ENCODE measurements at places on chromosomes 2 and 18.

DNA sequence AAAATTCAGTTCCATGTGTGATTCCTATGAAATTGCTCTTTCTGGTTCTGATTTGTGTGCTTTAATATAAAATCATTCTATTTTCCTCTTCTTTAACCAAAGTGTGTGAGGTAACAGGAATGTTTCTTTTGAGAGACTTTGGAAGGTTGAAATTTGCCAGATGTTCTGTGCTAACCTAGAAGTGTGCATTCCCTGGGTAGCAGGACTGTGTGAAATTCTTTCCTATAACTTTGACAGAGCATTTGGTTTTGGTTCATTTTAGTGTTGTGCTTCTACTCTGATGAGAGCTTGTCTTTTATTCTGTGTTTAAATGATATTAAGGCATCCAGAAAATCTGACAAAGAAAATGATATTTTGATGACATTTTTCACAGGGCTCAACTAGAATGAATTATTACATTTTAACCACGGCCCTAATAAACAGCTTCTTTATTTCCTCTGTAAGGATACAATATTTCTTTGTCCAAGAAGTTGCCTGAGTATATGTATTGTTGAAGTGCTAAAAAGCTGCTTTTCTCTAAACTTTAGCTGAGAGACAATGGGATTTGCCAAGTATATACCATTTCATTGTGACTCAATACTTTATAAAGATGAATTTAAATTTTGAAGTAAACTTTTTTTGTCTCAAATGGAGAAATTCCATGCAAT lies 34.7 kb upstream of the DLX1 start:
- no peak for DNase-seq

GRCh38 chr2:10255189-10256030 lies 47.3 kb upstream of the HPCAL1 start:
- DNase-seq, result no peak

- DNase-seq, result peak; percentile 17
These were observed 209.6 kb downstream of the HDAC4 start for GRCh38 chr2:239190921-239191885.

DNA sequence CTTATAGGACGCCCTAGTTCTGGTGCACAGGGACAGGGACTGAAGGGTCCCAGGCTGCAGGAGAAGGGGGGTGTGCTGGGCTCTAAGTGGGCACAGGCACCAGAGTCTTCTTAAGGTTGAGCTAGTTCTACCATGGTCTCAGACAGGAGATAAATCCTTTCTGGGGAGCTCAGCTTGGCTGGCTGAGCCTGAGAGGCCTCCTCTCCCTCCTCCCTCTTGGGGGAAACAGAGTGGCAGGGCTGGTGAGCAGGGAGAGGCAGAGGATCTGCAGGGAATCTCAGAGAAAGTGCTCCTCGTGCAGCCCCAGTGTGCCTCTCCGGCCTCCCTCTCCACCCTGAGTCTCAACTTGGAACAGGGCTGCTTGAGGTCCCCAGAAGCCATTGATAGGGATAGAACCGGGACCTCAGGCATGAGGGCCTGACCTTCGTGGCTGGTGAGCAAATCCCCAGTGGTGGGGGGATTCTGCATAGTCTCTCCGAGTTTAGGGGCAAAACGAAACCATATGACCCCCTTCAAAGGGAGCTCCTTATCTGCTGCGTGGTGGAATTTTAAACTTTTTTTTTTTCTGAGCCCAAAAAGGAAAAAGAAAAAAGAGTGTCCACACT lies 2.0 kb downstream of the GDF7 start:
- DNase-seq, result no peak

GRCh38 chr2:239328351-239329191 lies 72.2 kb downstream of the HDAC4 start:
- peak; percentile 89 for DNase-seq

- DNase-seq, result no peak
These were observed 142.1 kb downstream of the MYT1L start for GRCh38 chr2:2188941-2189340.

GRCh38 chr2:71419976-71420375 lies 33.4 kb upstream of the DYSF start:
- DNase-seq, result no peak

GRCh38 chr2:181953881-181954537 lies 31.6 kb upstream of the PPP1R1C start:
- DNase-seq, result no peak

- DNase-seq, result no peak
These were observed 359.5 kb upstream of the FAM98A start for GRCh38 chr2:33958591-33958990.

DNA sequence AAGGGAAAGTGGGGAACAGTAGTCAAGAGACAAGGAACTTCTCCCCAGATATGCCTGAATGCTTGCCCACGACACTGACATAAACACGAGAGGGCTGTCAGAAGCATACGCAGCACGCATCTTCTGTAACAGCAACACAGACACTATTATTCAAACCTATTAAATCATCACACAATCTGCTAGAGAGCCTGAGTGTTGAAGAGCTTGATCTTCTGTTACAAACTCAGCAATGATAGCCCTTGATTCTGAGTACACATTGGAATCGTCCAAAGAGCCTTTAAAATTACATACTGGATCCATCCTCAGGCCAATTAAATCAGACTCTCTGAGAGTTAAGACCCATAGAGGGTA lies 111.6 kb downstream of the ZNF521 start:
- no peak for DNase-seq

DNA sequence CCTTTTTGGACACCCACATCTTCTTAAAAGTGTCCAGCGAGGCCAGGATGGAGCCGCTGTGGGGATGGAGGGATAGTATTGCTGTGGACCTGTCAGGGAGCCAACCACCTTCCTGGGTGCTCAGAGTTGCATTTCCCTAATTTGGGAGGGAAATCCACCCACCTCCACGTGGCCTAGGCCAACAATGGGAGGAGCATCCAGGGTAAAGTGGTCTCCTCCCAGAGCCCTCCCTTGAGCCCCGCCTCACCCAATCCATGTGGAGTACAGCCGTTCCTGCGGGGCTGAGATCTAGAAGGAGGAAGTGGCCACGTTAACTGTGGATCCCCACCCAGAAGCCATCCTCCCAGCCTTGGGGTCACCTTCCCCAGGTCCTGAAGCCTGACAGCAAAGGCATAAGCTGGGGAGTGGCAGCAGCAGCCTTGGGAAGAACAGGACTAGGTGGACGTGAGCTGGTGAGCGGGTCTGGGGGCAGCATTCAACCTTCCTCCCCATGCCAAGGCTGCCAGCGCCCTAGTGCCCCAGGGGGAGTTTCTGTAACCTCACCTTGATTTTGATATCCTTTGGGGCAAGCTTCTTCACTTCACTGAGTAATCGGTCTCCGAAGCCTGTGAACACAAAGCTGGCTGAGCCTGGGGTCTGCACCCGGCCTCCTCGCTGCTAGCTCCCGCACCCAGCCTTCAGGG lies 6.8 kb downstream of the ACTR1B start:
- DNase-seq, result no peak

GRCh38 chr18:22932885-22933205 lies 283 bp upstream of the RBBP8 start:
- DNase-seq, result no peak

GRCh38 chr18:44497757-44498490 lies 182.8 kb upstream of the SETBP1 start:
- DNase-seq, result no peak

- no peak for DNase-seq
These were observed 45.6 kb downstream of the MREG start for GRCh38 chr2:215967590-215968378.

DNA sequence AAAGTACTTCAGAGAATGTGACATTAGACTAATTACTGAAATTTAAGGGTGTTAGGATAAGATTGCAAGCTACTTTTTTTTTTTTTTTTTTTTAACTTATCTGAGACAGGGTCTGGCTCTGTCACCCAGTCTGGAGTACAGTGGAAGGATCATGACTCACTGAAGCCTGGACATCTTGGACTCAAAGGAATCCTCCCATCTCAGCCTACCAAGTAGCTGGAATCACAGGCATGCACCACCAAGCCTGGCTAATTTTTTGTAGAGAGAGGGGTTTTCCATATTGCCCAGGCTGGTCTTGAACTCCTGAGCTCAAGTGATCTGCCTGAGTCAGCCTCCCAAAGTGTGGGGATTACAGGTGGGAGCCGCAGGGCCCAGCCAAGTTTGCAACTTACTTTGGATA lies 1246.0 kb upstream of the ZEB2 start:
- DNase-seq, result no peak

GRCh38 chr18:47247416-47248114 lies 3.9 kb downstream of the SKOR2 start:
- DNase-seq, result no peak

DNA sequence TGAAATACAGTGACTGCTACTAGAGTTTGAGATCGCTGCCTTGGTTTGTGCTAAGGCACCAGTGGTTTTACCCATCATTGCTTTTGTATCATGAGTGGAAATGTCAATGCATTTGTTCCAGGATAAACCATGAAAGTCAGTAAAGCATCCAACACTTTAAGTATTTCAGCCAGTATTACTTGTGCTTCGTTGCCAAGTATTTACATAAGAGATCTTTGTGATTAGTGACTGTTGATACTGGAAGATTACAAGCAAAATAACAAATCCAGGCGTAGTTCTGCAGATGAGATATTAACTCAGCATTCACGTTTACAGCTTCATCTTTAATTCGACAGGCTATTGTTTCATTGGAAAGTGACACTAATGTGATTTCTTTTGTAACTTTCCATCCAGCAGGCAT lies 90.3 kb upstream of the B3GNT7 start:
- no peak for DNase-seq

GRCh38 chr2:28268386-28268785 lies 124.3 kb upstream of the FOSL2 start:
- DNase-seq, result no peak

- no peak for DNase-seq
These were observed 313.2 kb downstream of the SATB2 start for GRCh38 chr2:199144546-199144945.

GRCh38 chr18:73646196-73646595 lies 501.4 kb downstream of the FBXO15 start:
- no peak for DNase-seq

- DNase-seq, result peak; percentile 39
These were observed 58.8 kb upstream of the HPCAL1 start for GRCh38 chr2:10243926-10244270.

- no peak for DNase-seq
These were observed 42.2 kb upstream of the THOC1 start for GRCh38 chr18:310042-310441.

DNA sequence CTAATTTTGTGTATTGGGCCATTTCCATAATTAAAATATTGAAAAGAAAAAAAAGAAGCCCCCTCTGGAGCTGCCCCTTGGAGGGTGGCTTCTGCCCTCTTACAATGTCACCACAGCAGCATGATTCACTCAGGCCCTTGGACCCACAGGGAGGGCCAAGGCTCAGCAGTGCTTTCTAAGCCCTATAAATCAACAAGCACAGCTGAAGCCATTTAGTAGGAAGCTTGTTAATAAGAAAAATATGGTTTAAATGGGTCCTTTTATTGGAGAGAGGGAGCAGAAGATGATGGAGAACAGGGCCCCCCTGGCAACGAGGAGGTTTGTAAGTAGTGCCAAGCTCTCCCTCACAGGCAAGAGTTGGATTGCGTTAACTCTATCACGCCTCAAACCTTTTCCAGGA lies 107.6 kb upstream of the FZD7 start:
- DNase-seq, result no peak

- DNase-seq, result no peak
These were observed 170.7 kb downstream of the ZNF804A start for GRCh38 chr2:184769023-184769422.

DNA sequence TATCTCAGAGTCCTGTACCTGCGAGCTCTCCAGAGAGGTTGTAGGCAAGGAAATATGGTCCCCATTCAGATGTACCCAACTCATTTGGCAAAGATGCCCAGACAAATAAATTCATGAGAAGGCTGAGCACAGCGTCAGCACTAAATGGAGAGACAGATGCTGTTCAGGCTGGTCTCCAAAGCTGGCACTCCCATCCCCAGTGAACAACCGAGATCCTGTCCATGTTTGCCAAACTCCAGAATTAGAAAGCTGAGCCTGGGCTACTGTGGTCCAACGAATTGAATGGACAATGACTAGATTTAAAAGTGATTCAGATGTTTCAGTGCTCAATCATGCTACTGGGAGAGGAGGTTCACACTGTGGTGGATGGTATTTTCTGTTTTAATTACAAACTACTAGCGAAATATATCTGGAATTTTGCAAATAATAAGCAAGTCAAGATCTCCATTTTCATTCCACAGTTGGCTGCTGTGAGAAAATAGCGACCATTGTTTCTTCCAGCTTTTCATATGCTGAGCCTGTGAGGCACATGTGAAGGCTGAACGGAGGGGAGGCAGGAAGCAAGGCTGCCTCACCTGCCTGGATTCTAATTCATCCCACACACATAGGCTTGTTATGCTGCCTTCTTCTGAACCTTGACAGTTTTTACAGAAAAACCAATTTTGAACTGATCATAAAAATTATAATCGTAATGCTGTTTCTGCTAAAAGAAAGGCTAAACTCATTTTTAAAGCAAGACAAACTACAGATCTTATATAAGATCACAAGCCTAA lies 22.6 kb upstream of the DAPL1 start:
- DNase-seq, result no peak

DNA sequence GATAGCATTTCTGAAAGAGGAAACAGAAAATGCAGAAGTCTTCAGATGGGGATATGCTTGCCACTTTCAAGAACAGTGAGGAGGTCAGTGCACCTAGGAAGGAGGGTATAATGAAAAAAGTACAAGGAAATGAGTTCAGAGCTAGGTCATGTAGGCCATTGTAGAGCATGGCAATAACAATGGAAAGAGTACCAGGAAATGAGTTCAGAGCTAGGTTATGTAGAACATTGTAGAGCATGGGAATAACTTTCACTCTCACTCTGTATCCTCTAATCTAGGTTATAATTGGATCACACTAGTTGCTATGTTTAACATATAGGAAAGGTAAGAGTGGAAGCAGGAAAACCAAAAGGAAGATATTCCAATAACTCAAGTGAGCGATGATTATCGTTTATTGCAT lies 12.3 kb downstream of the SCG2 start:
- DNase-seq, result no peak

GRCh38 chr18:34033968-34034367 lies 190.7 kb downstream of the NOL4 start:
- no peak for DNase-seq

DNA sequence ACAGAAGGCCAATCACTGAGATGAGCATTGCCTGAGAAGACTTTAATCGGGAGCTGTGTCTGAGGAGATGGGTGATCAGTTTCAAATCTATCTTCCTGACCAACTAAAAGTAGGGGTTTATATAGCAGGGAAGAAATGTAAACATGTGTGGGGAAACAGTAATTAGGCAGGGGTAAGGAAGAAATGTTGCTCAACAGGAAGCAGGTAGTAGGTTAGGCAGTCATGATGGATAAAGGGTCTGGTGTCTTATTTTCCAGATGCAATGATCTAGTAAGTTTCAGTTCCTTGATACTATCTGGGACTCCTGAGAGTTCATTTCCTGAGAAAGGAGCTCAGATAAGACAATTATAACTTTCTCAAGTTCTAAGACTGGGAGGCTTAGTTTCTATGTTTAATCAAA lies 33.8 kb upstream of the DNAJC10 start:
- DNase-seq, result no peak

GRCh38 chr2:60422826-60423483 lies 130.5 kb downstream of the BCL11A start:
- DNase-seq, result no peak

- DNase-seq, result no peak
These were observed 9.6 kb downstream of the COL6A3 start for GRCh38 chr2:237404413-237404812.

Data from tibial artery (tissue), 4 donors.